CD4-positive, alpha-beta T cell treated with Interleukin-15 for 1 hour (primary cell): ENCODE measurements at places on chromosomes 16 and 17.
A peak's percentile ranks its signal among the peaks of the same experiment; 100 is the strongest.

- no peak for DNase-seq
These were observed 30.5 kb downstream of the HS3ST3B1 start for GRCh38 chr17:14331225-14331981.

GRCh38 chr17:79027925-79028491 is 4.0 kb downstream of the C1QTNF1 start:
- DNase-seq, result no peak

GRCh38 chr16:30924076-30924912 is 922 bp downstream of the FBXL19 start:
- DNase-seq, result no peak

GRCh38 chr17:78130437-78131101 is at the start of gene TMC8:
Gene TMC8, plus strand, starts transcription at chr17:78130771. Its CDS starts 818 bp downstream, at chr17:78131589.
- DNase-seq, result peak; percentile 84

- peak; percentile 35 for DNase-seq
These were observed 9.1 kb upstream of the PPP1R1B start for GRCh38 chr17:39617446-39618245.

DNA sequence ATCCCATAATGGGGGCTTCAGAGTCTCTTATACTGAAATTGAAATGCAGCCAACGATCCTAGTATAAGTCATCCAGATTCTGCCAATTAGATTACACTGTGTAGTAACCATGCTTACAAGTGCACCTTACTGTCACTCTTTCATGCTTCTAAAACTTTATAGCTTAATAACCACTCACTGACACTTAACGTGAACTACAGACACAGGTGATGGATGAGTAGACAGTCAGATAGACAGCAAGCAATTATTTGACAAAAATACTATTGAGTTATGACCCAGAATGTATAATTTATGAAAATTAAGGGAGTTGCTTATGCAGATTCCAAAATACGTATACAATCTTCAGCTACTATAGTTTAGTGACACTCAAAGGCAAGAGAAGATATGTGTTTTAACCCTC is 6.3 kb downstream of the CDH8 start:
- no peak for DNase-seq

DNA sequence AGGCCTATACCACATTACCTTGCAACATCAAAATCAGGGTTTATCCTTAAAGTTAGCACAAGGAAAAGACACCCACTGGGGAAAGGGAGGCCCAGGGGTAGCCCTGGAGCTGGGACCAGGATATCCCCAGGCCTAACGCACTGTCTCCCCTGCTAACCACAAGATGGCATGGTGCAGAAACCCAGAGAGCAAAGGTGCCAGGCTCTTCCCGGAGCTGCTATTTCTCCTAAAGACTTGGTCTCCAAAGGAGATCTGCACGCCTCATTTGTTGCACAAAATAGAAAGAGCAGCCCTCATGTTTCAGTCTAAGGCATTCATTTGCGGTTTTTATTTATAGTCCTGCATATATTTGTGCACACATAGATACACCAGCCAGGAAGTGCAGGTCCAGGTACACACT is 408.6 kb downstream of the SOX9 start:
- DNase-seq, result no peak

GRCh38 chr16:81535679-81536360 is 91.2 kb downstream of the CMIP start:
- DNase-seq, result no peak

- DNase-seq, result no peak
These were observed 52.4 kb downstream of the MYO18A start for GRCh38 chr17:29127840-29128239.

DNA sequence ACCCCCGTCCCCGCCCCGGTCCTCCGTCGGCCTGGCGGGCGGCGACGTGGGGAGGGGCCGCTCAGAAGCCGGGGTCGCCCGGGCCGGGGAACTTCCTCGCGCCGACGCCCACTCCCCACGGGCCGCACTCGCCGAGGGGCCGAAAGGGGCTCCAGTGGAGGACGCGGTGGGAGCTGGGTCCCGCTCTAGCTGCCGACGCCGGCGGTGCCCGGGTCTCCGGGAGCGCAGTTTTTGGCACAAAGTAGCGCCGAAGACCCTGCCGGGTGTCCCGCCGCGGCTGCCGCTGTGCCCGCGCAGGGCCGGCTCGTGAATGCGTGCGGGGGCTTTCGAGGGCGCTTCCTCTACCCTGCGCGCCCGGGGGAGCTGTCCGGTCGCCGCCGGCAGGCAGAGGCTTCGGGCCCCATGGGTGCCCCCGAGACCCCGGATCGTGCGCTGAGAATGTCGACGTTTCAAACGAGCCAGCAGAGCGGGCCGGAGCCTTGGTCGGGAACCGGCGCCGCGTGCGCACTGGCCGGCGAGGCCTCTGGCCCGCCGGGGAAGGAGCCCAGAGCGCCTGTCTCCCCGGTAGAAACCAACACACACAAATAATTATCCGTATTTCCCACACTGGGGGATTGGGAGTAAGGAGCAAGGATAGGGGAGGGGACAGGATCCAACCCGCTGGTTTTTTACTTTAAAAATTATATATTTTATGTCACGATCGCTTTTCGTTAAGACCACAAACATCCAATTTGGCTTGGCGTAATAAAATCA is 46.6 kb upstream of the SLC38A10 start:
- no peak for DNase-seq

GRCh38 chr17:6912110-6913051 is 80.9 kb upstream of the TEKT1 start:
- DNase-seq, result no peak

GRCh38 chr17:75878174-75878998 is at the start of gene TRIM47:
Gene TRIM47, minus strand, starts transcription at chr17:75878581. Its CDS starts 33 bp downstream, at chr17:75878548.
- no peak for DNase-seq

DNA sequence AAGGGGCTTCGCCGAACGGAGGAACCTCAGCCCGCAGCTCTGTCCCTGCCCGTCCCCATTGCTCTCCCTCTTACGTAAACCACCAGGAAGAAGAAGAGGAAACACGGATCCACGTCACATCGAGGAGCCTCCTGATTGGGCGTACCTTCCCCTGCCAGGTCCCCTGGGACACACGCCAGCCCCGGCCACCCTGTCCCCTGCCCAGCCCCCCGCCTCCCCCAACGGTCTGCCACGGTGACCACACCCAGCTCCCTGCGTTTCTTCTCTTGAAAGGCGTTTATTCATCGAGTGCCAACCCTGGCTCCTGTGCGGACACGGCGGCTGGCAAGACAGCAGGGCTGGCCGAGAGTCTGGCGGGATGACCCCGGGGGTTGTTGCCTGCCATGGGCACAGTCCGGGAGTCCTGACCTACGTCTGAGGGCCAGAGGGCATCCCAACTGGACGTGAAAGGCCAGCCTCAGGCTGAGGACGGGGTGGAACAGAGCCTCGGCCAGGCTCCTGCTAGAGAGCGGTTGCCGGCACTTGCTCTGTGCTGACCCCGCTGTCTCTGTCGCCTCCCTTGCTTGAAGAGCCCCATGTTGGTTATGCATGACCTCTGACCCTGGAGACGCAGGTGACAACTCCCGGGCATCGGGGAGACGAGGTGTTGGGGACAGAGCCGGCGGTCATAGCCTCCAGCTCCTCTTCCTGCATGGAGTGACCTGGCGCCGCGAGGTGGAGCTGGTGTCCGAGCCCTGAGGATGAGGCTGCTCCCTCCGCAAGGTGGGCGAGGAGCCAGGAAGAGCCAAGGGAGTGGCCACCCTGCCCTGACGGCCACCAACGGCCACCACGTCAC is 40.5 kb upstream of the ACSF3 start:
- DNase-seq, result peak; percentile 65

GRCh38 chr17:74097450-74098135 is 105.9 kb upstream of the RPL38 start:
- DNase-seq, result no peak

DNA sequence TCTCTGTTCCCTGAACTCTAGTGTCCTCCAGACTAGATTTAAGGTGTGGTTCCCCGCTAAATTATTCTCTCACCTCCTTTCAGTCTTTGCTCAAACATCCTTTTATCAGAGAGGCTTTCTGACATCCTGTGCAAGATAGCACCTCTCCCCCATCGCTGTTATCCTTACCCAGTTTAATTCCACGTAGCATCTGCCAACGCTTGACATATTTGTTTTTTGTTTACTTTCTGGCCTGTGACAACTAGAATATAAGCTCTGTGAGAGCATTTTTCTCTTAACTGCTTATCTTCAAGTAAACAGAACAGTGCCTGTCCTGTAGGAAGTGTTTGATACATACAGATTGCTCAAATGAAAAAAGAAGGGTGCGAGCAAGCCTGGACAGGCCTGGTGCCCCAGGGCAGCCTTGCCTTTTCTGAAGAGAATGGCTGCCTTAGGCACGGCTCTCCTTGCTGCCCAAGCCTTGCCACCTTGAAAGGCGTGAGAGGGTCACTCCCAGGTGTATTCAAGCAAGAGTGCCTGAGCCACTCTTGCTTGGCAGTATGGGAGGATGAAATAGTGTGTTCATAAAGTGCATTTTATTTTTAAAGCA is 9.7 kb downstream of the DYNLL2 start:
- no peak for DNase-seq

DNA sequence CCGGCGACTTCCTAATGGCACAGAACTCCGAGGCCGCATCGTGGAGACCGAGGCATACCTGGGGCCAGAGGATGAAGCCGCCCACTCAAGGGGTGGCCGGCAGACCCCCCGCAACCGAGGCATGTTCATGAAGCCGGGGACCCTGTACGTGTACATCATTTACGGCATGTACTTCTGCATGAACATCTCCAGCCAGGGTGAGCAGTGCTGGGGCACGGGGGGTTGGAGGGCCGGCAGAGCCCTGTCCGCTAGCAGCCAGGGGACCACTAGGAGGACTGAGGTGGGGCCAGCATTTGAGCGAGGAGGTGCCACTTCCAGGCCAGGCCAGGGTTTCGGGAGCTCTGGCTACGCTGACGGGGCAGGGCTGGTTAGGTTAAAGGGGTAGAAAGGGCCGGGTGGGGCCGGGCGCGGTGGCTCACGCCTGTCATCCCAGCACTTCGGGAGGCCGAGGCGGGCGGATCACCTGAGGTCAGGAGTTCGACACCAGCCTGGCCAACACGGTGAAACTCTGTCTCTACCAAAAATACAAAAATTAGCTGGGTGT is 5.1 kb downstream of the MPG start:
- no peak for DNase-seq

DNA sequence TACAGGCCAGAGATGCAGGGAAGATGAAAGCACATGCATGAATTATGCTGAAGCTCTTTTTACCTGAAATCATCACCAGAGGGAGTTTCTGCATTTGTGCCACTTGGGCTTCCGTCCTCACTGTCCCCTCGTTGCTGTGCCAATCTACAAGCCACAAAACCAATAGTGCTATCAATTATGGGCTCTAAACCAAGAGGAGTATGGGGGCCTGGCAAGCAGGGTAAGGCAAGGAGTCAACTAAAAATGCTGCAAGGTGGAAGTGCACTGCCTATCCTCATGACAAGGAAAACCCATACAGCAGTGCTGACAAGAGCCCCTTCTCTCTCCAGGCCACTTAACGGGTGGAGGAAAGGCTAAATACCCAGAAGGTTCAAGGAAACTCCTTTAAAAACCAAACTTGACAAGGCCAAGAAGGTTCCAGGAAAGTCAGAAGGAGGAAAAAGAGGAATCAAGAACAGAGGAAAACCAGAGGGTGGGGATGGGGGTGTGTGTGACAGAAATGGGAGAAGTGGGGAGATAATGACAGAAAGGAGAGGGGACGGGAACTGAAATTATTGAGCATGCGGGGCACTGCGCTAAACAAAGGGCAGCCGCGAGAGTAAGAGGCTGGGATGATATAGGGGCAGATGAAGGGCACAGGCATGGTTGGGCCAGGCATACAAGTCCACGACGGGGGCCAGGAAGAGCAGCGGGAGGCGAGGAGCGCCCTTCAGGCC is 674 bp downstream of the C17orf75 start:
- DNase-seq, result peak; percentile 47

- no peak for DNase-seq
These were observed 40.3 kb upstream of the KIFC3 start for GRCh38 chr16:57842601-57843000.

- peak; percentile 65 for DNase-seq
These were observed 5.5 kb upstream of the PIEZO1 start for GRCh38 chr16:88790312-88791211.

- no peak for DNase-seq
These were observed 28.4 kb upstream of the ALKBH5 start for GRCh38 chr17:18155179-18155578.

GRCh38 chr16:11073407-11073999 is 129.1 kb downstream of the CLEC16A start:
- no peak for DNase-seq

GRCh38 chr16:27681681-27682080 is 131.7 kb downstream of the KATNIP start:
- no peak for DNase-seq

GRCh38 chr16:10990378-10990777 is 46.0 kb downstream of the CLEC16A start:
- DNase-seq, result no peak

GRCh38 chr17:2962729-2963128 is 100.7 kb downstream of the OR1D5 start:
- no peak for DNase-seq

GRCh38 chr16:78926723-78927210 is 673.8 kb downstream of the MAF start:
- DNase-seq, result no peak

- DNase-seq, result peak; percentile 76
These were observed 653 bp downstream of the SRRM2 start for GRCh38 chr16:2752850-2753732.

- DNase-seq, result no peak
These were observed 18.0 kb upstream of the MON1B start for GRCh38 chr16:77172951-77173350.

DNA sequence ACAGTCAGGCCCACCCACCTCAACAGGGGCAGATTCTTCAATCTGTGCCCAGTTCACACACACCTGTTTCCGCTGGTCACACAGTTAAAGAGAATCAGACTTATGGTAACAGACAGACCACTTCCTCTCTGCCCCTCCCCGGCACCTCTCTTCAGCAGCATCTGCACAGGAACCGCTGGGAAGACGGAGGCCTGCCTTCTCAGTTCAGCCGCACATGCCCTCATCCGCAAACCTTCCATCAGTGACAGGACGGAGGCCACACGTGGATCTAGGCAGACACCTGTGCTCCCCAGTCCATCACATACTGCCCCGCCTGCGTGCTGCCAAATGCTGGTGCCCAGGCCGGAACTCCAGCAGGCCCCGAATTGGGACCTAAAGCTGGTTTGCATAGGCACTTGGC is 10.3 kb downstream of the PHB1 start:
- peak; percentile 59 for DNase-seq

DNA sequence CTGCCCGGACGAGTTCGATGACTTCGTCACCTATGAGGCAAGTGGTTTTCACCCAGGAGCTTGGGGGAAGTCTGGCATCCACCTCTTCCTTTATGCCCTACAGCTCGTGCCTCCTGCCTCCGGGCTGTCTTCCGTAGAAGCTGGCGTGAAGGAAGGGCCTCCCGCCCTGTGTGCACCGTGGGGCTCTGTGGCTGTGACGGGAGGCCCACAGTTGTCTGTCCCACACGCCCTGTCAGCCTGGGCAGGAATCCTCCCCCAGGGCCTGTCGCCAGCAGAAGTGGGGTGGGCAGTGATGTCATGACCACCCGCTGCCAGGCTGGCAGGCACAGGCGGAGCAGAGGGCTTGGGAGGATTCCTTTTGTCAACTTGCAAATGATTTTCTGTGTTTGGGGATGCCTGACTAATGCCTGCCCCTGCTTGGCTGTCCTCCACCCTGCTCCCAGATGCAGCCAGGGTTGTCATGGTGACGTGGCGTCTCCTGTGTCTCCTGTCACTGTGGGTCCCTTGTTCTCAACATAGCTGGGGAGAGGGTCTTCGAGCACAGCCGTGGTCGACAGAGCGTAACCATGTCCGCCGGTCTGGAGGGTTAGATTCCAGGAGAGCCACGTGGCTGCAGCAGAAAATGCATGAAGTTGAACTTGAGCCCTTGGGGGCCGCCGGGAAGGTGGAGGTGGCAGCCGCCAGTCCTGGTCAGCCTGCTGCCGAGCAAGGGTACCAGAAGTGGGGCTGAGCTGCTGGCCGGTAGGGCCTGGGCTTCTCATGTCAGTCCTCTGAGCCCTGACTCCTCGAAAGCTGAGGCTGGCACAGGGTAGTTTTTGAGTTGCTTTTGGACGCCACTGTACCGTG is 46.1 kb downstream of the RAB11FIP3 start:
- DNase-seq, result no peak
